HS-5 (cell line): ENCODE measurements at places on chromosomes 4 and X.
A peak's percentile ranks its signal among the peaks of the same experiment; 100 is the strongest.

DNA sequence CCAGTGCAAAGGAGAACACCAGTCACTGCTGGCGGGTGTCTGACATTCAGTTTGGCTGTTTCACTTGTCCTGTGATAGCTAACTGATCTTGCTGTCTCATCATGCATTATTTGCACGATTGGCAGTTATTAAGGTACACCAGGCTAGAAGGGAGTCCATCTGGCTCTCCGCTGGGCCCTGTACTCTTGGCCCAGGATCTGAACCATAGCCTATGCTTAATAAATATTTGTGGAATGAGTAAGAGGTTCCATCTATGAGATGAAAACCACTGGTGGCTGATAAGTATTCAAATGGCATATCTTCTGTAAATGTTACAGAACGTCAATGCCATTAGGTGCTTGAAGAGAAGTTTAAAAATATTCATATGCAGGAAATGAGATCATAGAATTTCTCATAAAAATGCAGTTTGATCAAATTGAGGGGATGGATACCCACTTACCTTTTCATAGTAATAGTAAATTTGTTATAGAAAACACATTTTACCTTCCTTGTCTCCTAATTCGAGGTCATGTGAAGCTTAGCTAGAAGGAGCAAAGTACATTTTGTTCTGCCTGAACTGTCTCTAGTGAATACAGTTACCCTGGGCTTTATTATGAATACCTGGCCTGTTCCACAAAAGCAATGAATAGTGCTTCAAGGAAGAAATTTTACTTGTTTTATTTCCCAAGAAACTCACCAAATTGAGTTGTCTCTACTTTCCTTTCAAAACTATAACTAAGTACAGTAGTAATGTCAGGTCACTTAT lies 213.5 kb downstream of the CBR4 start:
- DNase-seq: peak; percentile 48

- DNase-seq: no peak
Measured at GRCh38 chr4:27101126-27101525, 240.5 kb downstream of the STIM2 start.

GRCh38 chr4:168509786-168510185 lies 12.9 kb downstream of the PALLD start:
- no peak for DNase-seq

DNA sequence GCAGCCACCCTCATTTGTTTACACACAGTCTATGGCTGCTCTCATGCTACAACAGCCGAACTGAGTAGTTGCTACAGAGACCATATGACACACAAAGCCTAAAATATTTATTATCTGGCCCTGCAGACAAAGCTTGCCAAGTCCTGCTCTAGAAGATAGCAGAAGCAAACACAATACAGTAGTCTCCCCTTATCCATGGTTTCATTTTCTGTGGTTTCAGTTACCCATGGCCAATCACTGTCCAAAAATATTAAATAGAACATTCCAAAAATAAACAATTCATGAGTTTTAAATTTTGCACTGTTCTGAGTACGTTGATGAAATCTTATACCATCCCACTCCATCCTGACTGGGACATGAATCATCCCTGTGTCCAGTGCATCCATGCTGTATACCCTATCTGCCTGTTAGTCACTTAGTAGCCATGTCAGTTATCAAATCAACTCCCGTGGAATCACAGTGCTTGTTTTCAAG lies 40.2 kb upstream of the ZNF81 start:
- DNase-seq: peak; percentile 28

GRCh38 chr4:73841243-73841925 lies 4.9 kb downstream of the CXCL6 start:
- DNase-seq: no peak

- no peak for DNase-seq
Measured at GRCh38 chr4:52535793-52536192, 123.3 kb downstream of the USP46 start.

- DNase-seq: no peak
Measured at GRCh38 chr4:183989461-183989860, 84.4 kb downstream of the STOX2 start.

DNA sequence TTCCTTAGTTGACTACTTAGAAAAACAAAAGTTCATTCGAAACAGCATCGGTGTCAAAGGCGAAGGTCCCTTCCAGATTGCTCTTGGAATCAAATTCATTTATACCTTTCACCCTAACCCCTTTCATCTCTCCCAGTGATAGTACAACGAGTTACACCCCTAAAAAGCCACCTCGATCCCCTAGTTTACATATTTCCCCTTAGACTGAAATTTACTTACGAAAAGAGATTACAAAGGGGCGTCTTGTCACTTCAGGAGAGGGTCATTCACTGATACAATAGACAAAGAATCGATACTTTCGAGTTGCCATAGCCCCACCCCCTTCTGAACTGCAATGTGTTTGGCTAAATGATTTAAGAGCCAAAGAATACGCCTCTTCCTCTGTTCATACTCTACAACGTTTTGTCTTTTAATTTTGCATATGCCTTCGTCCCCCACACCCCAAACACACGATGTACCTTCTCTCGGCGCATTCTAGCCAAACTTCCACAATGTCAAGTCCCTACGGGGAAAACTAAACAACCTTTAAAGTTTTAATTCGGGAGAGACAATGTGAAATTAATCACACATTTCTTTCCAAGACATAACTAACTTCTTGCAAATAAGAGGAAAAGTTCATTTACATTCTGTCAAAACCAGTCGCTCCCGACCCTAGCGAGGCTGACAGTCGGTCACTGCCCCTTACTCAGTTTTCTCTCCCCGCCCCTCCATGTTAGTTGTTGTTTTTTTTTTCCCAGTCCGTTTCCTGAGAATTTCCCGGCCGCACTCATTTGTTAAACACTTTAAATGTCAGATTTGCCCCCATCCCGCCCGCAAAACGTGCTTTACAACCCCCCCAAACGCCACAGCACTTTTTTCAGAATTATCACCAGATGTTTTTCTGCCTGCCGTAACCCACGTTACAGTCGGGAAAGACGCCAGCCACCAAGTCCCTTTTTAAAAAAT lies 88.6 kb downstream of the HPRT1 start:
- no peak for DNase-seq

GRCh38 chrX:47189906-47190305 lies 3.7 kb upstream of the UBA1 start:
- no peak for DNase-seq

DNA sequence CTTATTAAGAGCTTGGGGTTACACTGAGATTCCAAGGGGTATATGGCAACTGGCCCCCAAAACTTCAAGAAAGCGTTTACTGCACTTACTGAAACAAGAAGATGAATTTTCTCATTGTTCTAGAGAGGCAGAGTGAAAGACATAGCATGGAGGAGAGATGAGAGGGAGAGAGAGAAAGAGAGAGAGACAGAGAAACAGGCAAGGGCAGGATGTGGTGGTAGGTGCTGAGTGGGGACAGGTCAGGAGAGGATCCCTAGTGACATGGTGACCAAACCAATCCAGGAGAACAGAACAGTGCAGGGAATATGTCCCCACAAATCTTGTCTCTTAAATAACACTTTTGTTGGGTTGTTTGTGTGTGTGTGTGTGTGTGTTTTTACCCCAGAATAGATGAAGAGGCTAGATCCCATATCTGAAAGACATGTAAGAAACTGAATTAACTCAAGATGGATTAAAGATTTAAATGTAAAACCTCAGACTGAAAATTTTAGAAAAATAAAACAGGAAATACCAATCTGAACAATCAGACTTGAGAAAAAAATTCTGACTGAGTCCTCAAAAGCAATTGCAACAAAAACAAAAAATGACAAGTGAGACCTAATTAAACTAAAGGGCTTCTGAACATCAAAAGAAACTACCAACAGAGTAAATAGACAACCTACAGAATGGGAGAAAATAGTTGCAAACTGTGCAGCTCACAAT lies 202.2 kb downstream of the QDPR start:
- DNase-seq: no peak

DNA sequence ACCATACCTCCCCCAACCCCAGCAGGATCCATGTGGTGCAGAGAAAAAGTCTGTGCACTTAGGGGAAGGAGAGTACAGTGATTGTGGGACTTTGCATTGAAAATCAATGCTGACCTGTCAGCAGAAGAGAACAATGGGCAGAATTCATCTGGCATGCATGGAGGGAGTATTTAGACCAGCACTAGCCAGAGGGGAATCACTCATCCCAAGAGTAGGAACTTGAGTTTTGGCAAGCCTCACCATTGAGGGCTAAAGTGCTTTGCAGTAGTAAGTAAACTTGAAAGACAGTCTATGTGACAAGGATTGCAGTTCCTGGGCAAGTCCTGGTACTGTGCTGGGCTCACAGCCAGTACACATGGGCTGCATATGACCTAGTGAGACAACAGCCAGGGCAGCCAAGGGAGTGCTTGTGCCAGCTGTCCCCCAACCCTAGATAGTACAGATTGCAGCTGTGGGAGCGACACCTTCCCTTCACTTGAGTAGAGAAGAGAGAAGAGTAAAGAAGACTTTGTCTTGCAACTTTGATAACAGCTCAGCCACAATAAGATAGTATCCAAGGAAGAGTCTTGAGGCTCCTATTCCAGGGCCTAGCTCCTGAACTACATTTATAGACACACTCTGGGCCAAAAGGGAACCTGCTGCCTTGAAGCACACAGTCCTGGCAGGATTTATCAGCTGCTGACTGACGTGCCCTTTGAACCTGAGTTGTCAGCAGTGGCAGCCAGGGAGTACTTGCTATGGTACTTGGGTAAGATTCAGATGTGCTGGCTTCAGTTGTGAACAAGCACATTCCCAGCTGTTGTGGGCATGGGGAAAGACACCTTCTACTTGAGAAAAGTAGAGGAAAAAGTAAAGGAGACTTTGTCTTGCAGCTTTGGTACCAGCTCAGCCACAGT lies 48.7 kb downstream of the HDX start:
- DNase-seq: no peak

DNA sequence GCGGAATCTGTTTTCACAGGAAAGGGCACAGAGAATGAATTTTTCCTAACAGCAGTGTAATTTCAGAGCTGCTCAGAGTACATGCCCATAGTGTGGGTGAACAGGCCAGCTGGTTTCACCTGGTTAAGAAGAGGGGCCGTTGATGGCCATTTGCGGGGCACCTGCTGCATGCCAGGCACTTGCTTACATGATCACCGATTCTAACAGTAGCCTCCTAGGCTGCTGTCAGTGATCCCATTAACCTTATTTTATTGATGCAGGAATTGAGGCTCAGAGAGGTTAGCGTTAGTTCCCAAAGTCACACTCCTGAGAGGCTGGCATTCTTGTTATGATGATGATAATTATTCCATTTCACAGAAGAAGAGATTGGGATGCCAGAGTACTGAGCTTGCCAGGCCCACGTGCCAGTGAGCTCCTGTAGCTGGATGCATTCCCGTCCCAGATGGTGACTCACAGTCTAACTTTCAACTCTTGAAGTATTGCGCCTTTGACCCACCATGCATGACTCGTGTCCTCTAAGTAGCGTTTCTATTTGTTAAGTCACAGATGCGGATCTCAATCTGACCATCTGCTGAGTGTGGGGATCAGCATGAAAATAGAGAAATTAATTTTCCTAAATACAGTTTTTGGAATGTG lies 76.5 kb downstream of the PSAPL1 start:
- DNase-seq: peak; percentile 98

- DNase-seq: no peak
Measured at GRCh38 chr4:183515411-183515810, 10.6 kb downstream of the ING2 start.

- DNase-seq: no peak
Measured at GRCh38 chr4:2842687-2843262, 869 bp upstream of the ADD1 start.

DNA sequence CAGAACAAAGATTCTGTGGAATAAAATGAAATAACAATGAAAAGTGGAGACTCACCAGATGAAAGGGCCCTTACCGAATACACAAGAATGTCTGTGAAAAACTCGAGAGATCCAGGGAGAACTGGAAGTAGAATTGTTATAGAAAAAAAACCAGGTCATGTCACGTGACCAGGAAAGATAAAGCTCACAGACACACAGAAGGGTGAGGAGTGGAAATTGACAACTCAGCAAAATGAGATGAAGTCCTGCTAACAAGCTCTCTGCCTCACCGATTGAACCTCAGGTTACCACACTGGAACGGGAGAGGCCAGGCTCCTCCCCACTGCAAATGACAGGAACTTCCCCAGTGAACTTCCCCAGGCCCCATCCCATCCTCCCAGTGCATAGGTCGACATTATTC lies 1618.0 kb upstream of the PCDH10 start:
- DNase-seq: no peak

- no peak for DNase-seq
Measured at GRCh38 chrX:19543020-19543715, 27.9 kb upstream of the MAP3K15 start.

GRCh38 chrX:21770631-21771321 lies 12.9 kb upstream of the SMPX start:
- DNase-seq: no peak

GRCh38 chr4:135256111-135256510 lies 1054.5 kb upstream of the PABPC4L start:
- peak; percentile 31 for DNase-seq

DNA sequence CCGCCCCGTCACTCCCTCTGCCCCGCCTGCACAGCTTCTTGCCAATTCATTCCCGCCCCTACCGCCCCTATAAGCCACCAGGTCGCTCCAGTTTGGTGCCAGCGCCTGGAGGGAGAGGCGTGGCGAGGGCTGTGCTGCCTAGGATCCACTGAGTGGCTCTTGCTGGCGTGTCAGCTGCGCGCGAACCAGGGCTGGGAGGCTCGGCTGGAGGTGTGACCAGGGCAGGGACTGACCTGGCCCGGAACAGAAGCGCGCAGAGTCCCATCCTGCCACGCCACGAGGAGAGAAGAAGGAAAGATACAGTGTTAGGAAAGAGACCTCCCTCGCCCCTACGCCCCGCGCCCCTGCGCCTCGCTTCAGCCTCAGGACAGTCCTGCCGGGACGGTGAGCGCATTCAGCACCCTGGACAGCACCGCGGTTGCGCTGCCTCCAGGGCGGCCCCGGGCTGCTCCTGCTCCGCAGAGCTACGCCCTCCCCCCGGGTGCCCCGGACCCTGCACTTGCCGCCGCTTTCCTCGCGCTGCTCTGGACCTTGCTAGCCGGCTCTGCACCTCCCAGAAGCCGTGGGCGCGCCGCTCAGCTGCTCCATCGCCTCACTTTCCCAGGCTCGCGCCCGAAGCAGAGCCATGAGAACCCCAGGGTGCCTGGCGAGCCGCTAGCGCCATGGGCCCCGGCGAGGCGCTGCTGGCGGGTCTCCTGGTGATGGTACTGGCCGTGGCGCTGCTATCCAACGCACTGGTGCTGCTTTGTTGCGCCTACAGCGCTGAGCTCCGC lies at the start of gene GPR78:
Gene GPR78, plus strand, starts transcription at position 72 of the 773 bp plus-strand sequence. Its CDS starts 591 bp downstream, at position 663.
- DNase-seq: no peak

- DNase-seq: no peak
Measured at GRCh38 chr4:83216959-83217683, 67.5 kb downstream of the COQ2 start.

DNA sequence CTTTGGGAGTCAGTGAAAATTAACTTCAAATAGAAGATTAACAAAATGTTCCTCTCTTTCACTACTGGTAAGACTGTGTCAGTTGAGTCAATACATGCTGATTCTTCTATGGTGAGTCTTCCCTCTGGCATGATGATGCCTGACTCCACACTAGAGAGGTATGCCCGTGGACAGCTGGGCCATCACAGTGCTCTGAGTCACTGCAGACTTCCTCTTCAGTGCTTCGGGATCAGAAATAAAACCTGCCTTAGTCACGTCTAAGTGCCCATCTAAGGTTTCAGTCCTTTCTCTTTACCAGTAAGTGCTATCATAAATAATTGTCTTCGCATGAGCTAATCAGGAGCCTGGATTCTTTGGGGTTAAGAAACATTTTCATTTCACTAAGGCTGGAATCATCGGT lies 1.6 kb upstream of the ASB5 start:
- DNase-seq: peak; percentile 96

GRCh38 chrX:337331-337831 lies 18.8 kb upstream of the GTPBP6 start:
- DNase-seq: no peak
